ENCODE measurements at places on chromosomes 2 and 18. TPM values are rescaled to one million over a fixed set of nuclear protein-coding genes. Genes with fewer than 3 reads are reported as not detected.

- no peaks in the 10 kb centered on the region for H3K4me1 ChIP-seq
- H3K27me3 ChIP-seq = no peaks in the 10 kb centered on the region
- peaks cover 13% of the 10 kb centered on the region for H3K36me3 ChIP-seq
- no peak for DNase-seq
Measured at GRCh38 chr2:43943809-43944452, 51.9 kb downstream of the LRPPRC start.

GRCh38 chr2:144361742-144362141, 158.2 kb downstream of the ZEB2 start:
- H3K4me1 ChIP-seq = no peaks in the 10 kb centered on the region
- H3K4me3 ChIP-seq = no peak overlapping the region
- DNase-seq = no peak
- no peaks in the 10 kb centered on the region for H3K27me3 ChIP-seq
- H3K27ac ChIP-seq = no peak overlapping the region

GPR45 gene
- total RNA-seq = not detected

- H3K27me3 ChIP-seq = no peaks in the 10 kb centered on the region
- no peak overlapping the region for H3K4me3 ChIP-seq
- no peaks in the 10 kb centered on the region for H3K4me1 ChIP-seq
- DNase-seq = no peak
- H3K36me3 ChIP-seq = no peaks in the 10 kb centered on the region
Measured at GRCh38 chr2:218095853-218096252, 26.8 kb downstream of the RUFY4 start.

SNRPD1 gene
- 6.7 TPM for total RNA-seq

DNA sequence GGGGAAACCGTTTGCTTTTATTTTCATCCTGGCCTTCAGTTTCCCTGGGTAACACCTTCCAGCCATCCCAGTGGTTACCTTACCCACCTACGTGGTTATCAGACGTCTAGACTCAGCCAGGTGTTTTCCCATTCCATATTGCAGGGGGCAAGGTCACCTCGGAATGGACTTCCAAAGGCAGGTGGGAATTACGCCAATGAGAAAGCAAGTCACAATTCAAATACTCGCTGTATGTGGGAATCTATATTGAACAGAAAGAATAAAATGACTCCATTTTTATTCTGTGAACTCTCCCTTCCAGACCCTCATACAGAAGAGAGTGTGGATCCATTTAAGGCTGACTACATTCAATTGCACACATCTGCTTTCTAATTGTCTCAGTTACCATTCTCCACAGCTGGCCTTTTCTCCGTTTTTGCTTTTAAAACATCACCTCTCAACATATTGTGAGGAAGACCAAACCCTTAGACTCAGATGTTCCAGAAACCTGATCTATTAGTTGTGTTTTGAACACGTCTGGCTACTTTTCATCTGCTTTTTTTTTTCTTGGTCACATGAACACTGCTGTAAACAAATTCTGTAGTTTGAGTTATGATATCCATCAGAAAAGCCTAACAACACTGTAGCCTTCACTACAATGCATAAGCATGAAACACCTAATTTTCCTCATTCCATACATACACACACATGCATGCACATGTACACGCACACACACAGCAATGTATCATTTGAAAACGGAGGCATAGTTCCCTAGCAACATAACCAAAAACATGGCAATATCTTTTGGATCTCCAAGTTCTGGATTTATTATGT, 59.8 kb downstream of the BCL2 start:
- peaks cover 15% of the 10 kb centered on the region for H3K4me1 ChIP-seq
- H3K27ac ChIP-seq = peak overlapping the region; percentile 90
- H3K36me3 ChIP-seq = no peaks in the 10 kb centered on the region
- no peak overlapping the region for H3K4me3 ChIP-seq
- DNase-seq = no peak

DNA sequence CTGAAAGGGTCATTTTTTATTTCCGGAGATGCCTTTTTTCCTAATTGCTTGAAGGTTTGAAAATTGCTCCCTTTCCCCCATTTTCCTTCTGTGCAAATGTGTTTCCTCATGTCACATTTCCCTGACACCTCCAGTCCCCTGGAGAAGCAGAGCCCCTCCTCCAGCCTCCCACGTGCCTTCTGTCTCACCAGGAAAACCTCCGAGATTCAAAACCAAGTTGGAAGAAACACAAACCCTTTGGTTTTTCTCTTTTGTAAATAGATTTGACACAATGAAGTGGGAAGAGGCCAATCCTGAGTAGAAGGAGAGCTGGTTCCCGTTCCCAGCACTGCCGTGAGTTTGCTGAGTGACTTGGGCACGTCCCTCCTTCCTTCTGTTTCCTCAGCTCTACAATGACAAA, 125.4 kb upstream of the MYCN start:
- no peaks in the 10 kb centered on the region for H3K36me3 ChIP-seq
- no peak for DNase-seq
- no peak overlapping the region for H3K4me3 ChIP-seq
- H3K27me3 ChIP-seq = peaks cover under 1% of the 10 kb centered on the region
- H3K27ac ChIP-seq = no peak overlapping the region

GRCh38 chr2:85799215-85799956, 45.6 kb downstream of the ATOH8 start:
- H3K4me3 ChIP-seq = no peak overlapping the region
- H3K4me1 ChIP-seq = no peaks in the 10 kb centered on the region
- no peaks in the 10 kb centered on the region for H3K27me3 ChIP-seq
- peak; percentile 38 for DNase-seq
- no peaks in the 10 kb centered on the region for H3K36me3 ChIP-seq

GRCh38 chr2:70574109-70574508, 20.5 kb upstream of the TGFA start:
- no peak for DNase-seq
- no peaks in the 10 kb centered on the region for H3K4me1 ChIP-seq
- no peaks in the 10 kb centered on the region for H3K36me3 ChIP-seq
- H3K27ac ChIP-seq = no peak overlapping the region
- H3K27me3 ChIP-seq = no peaks in the 10 kb centered on the region
- H3K4me3 ChIP-seq = no peak overlapping the region
